Esophagus squamous epithelium (tissue), 5 donors: ENCODE measurements at places on chromosomes 12 and 14. TPM values are rescaled to one million over a fixed set of nuclear protein-coding genes. Genes with fewer than 3 reads are reported as not detected.

DCN gene
- total RNA-seq = 1,296 TPM

DNA sequence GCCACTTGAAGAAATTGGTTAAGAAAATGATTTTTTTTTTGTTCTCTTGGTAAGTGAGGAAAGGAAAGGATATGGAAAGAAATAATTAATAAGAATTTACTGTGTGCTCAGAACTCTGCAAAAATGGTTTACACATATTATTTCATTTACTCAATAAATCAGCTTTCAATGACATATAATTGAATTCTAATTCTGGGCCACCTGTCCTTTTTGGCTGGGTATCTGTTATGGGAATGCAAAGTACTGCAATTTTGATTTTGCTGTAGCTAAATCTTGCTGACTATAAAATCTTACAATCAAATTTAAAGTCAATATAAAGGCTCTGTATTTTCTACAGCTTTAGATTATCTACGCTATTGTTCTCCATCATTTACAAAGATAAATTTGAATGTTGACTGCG, 147.1 kb downstream of the GRIP1 start:
- no peaks in the 10 kb centered on the region for H3K27me3 ChIP-seq
- DNase-seq = no peak
- H3K4me3 ChIP-seq = no peak overlapping the region

DNA sequence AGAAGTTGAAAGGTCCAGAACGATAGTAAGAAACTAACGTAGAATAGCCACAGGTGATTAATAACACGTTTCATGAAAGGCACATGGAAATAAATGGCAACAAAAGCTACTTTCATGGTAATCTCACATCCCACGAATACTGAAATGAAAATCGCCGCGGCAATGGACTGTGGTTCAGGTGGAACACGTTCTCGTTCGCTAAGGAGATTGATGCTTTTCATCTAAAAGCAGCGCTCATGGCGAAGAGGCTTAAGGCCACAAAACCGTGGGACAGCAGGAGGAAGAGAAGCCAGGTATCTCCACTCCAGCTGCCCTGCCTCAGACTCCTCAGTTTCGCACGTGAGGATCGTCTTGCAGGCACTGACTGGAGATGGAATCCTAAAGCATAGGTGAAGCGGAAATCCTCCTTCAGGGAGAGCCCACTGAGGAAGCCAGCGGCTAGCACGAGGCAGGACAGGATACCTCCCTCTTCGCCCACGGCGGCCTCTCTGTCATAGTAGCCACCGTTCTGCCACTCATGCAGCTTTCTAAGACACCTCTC, 696 bp upstream of the GPHN start:
- no peaks in the 10 kb centered on the region for H3K27me3 ChIP-seq
- no peak for DNase-seq
- H3K36me3 ChIP-seq = no peaks in the 10 kb centered on the region
- peak overlapping the region; percentile 89 for H3K4me3 ChIP-seq
- peaks cover 9% of the 10 kb centered on the region for H3K4me1 ChIP-seq

DNA sequence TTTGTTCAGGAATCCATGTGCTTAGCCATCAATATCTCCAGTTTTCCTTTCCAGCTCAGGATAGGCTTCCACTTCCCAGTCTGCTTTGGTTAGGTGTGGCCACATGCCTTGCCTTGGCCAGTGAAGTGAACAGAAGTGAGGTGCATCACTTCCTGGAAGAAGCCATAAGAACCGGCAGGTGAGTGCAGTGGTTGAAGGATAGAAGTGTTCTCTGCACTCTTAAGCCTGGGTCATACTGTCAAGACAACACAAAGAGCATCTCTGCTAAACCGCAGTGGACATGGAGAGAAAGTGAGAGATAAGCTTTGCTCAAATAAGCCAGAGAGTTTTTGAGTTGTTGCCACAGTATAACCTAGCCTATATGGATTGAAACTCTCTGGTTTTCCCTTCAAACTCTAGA, 11.4 kb downstream of the GNG2 start:
- no peaks in the 10 kb centered on the region for H3K27me3 ChIP-seq
- DNase-seq = no peak
- H3K4me3 ChIP-seq = no peak overlapping the region
- peaks cover 7% of the 10 kb centered on the region for H3K4me1 ChIP-seq
- no peaks in the 10 kb centered on the region for H3K36me3 ChIP-seq

DNA sequence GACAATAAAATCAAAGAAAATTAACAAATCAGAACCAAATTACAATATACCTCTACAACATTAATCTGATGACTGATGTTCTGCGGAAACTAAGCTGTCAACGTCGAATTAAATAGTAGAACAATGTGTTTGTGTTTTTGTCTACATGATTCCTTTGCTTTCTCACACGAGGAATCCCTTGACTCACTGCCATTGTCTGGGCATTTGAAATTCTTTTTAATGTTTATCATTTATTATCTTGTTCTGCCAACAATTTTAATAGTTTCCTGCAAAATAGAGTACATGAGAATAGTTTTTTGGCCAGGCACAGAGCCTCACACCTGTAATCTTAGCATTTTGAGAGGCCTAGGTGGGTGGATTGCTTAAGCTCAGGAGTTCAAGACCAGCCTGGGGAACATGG, 76.6 kb upstream of the KRAS start:
- no peaks in the 10 kb centered on the region for H3K4me1 ChIP-seq
- H3K27me3 ChIP-seq = no peaks in the 10 kb centered on the region
- H3K27ac ChIP-seq = no peak overlapping the region
- H3K36me3 ChIP-seq = no peaks in the 10 kb centered on the region
- no peak overlapping the region for H3K4me3 ChIP-seq

DNA sequence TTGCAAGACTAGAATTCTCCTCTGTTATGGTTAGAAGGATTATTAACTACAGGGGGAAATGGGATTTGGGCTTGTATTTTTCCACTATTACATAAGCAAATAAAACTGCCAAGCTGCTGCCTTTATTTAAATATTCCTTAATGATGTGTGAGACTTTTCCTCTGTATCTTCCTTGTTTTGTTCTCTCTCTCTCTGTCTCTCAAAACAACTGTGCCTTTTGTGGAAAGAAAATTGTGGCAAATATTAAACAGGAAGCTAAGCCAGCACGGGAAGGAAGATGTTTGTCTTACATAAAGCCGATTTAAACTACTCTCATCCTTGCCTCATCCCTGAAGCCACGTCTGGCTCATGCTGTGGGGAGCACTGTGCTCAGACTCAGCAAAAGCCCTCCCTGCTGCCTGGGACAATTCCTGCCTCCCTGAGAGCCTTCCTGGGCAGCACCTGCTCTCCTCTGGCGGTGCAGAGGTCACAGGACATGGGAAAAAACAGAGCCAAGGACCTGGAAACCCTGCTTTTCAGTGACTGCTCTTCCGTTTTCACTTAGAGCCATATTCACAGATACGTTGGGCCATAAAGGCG, 237.2 kb downstream of the SLC15A4 start:
- no peak for DNase-seq
- peak overlapping the region; percentile 33 for H3K27ac ChIP-seq
- no peaks in the 10 kb centered on the region for H3K27me3 ChIP-seq
- no peaks in the 10 kb centered on the region for H3K36me3 ChIP-seq
- no peak overlapping the region for H3K4me3 ChIP-seq
- peaks cover 4% of the 10 kb centered on the region for H3K4me1 ChIP-seq
